Right lung (tissue), 10 donors: ENCODE measurements at places on chromosomes 5 and 9. TPM values are rescaled to one million over a fixed set of nuclear protein-coding genes. Genes with fewer than 3 reads are reported as not detected.

The JAKMIP2 gene
- polyA plus RNA-seq: 5.6 TPM

The ZNF300 gene
- polyA plus RNA-seq: 47.3 TPM

The BRINP1 gene
- polyA plus RNA-seq: 0.06 TPM

The LCN6 gene
- polyA plus RNA-seq: not detected

The EGFLAM gene
- 14.8 TPM for polyA plus RNA-seq

The TMEM174 gene
- not detected for polyA plus RNA-seq
